Natural killer cell treated with Interleukin-12 subunit alpha and Interleukin-12 subunit beta and Interleukin-15 and Interleukin-18, amount 100 ng/mL, for 72 hours (primary cell): ENCODE measurements at places on chromosomes 13 and 19. TPM values are rescaled to one million over a fixed set of nuclear protein-coding genes. Genes with fewer than 3 reads are reported as not detected.

GARIN5A gene
- total RNA-seq = not detected

DNA sequence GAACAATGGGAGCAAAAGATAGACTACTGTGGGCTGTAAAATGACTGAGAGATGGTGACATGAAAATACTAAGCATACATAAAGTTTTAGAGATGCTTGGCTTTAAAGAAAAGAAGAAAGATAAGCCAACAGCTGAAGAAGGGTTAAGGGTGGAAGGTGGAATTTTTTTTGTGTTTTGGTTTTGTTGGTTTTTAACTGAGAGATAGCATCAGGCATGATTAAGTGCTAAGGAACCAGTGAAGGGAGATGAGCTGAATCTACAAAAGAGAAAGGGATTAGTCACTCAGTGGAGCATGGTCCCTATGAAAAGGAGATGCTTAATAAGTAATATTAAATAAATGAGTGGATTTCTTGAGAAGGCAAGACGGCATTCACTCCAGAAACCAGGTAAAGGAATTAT lies 12.5 kb upstream of the TBC1D4 start:
- DNase-seq = no peak

DNA sequence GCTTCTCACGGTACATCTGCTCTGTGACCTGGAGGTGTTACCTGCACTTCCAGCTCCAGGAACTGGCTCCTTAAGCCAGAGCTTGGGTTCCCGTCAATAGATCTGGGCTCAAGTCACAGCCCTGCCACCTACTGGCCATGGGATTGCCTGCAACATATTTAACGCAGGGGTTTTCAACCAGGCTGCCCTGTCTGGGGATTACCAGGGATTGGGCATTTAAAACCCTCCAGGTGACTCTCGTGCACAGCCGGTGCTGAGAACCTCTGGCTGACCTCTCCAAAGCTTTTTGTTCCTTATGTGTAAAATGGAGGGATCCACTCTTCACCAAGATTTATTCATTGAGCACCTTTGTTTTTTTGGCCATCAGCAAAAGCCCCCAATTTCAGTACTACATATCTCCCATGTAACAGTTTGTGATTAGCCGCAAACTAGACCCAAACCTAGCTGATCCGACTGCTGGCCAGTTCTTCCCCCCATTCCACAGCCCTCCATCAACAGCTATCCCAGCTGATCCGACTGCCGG lies 76.6 kb upstream of the STK24 start:
- peak; percentile 67 for DNase-seq

GRCh38 chr19:48603001-48603400 lies 3.5 kb upstream of the SPACA4 start:
- DNase-seq = no peak

GNA15 gene
- 22.2 TPM for total RNA-seq

DNA sequence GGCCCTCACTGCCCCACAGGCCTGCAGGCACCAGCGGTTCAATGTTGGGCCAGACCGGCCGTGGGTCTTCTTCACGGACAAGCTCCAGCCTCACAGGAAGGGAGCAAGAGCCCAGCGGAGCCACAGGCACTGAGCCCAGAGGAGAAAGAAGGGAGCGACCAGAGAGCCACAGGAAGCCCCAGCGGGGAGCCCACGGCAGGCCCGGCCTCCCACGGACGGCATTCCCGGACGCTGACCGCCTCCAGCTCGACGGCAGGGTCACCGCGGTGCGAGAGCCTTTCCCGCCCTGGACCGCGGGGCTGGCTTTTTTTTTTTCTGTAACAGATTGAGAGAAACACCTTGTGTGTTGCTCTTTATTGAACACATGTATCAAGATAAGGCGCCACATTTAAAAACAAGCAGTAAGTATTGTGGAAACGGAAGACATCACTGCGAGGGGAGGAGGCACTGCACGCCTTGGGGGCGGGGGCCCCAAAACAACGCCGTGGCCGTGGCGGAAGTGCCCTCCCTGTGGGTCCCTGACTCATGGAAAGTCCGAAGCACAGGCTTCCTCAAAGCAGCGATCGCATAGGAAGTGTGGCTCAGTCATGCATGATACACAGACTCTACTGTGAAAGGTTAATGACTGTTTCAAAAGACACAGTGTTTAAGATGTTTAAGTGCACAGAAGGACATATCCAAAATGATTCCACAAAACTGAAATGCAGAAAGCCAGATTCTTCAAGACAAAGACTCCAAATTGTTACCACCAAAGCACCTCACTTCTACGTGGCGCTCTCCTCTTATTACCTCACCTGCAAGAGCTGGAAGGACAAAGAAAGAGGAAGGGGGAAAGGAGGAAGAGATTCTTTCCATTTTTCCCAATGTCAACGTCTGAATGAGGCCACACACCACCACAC lies 3.5 kb downstream of the RASA3 start:
- peak; percentile 90 for DNase-seq

DNA sequence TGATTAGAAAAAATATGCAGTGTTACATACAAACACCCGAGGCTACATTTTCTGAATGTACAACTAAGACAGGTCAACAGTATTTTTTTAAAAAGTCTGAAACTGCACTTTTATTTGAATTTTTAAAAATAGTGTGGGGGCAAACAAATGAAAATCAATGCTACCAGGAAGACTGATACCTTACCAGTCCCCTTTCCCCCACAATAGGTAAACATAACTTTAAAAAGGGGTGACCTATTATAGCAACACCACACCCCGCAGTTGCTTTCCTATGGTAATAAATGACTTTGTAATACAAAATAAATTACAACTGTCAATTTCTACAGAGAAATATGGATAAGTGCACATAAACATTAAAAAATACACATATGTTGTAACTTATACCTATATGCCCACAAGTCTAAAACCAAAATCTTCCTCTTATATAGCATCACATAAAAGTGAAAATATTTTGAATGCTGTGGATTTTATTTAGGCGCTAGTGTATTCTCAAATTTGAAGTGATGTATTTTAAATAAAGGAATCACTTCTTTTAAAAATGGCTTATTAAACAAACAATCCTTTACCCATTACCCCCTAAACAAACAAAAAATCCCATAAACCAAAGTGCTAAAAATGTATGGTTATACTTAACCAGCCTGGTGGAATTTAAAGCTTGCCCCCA lies 63.1 kb downstream of the KCNRG start:
- no peak for DNase-seq

DNA sequence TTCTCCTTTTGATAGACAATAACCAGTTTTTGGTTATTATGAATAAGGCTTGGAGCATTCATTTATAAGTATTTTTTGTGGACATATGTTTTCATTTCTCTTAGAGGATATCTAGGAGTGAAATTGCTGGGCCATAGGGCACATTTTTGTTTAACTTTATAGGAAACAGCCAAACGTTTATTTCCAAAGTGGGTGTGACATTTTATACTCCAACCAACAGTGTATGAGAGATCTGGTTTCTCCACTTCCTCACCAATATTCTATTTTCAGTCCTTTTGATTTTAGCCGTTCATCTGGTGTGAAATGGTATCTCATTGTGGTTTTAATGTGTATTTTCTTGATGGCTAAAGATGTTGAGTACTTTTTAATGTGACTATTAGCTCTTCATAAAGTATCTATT lies 21.9 kb downstream of the TDRD3 start:
- DNase-seq = no peak

GRCh38 chr13:105787632-105788031 lies 747.8 kb downstream of the EFNB2 start:
- no peak for DNase-seq

- no peak for DNase-seq
These were observed 228.7 kb downstream of the LACC1 start for GRCh38 chr13:44108331-44108858.
